Stimulated activated CD4-positive, alpha-beta T cell treated with anti-CD3 and anti-CD28 coated beads, Interleukin-1b, Interleukin-23, amount 100 ng/mL, for 48 hours (primary cell): ENCODE measurements at places on chromosomes 2 and 18.
A peak's percentile ranks its signal among the peaks of the same experiment; 100 is the strongest.

GRCh38 chr2:237942513-237942899 lies 24.3 kb upstream of the UBE2F start:
- DNase-seq: no peak

DNA sequence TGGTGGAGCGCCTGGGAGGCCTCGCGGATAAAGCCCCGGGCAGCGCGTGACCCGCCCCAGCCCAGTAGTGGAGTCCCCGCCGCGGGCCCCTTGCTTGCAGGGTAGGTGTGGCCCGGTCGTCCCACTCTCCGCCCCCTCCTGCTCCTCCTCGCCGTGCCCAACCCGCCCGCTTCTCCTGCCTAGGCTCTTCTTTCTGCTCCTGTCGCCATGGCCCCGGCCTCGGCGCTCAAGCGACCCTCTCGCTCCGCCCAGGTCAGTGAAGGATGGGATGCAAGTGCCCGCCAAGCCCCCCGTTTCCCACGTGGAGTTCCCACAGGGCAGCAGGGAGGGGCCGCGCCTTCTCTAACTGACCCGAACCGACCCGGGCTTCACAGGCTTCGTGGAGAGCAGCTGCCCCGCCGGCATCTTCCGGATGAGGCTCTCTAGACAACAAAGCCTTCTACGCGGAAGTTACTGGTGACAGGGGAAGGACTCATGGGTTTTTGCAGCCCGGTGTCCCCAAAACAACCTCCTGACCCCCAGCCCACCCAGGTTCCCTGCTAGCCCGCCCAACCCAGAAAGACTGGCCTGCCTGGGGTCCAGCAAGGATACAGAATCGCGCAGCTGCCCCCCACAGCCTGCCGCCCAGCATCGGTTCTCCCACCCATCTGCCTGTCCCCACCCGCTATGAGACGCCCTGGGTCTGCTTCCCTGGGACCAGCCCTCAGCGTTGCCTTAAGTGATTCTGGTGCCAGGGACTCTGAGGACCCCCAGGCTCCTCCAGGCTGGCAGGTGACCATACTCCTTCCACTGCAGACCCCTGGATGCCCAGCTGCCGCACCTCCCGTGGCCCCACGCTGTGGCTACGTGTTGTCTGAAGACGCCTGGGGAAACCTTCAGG lies 32.8 kb downstream of the TTC32 start:
- DNase-seq: peak; percentile 49

GRCh38 chr2:198411936-198412335 lies 607.5 kb downstream of the PLCL1 start:
- no peak for DNase-seq

DNA sequence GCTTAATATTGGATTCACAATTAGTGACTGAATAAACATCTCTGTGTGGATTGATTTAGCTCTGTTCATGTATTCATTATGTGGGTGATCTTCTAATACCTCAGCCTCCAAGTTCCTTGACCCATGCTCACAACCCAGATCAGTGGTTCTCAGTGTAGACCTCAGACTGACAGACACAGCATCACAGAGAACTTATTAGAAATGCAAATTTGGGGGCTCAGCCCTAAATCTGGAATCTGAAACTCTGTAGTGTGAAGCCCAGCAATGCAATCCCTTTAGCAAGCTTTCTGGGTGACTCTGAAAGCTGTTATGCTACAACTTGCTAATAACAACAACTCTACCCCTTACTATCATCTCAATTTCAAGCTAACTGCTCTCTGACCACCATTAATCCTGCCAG lies 273.1 kb upstream of the FANCL start:
- DNase-seq: no peak

DNA sequence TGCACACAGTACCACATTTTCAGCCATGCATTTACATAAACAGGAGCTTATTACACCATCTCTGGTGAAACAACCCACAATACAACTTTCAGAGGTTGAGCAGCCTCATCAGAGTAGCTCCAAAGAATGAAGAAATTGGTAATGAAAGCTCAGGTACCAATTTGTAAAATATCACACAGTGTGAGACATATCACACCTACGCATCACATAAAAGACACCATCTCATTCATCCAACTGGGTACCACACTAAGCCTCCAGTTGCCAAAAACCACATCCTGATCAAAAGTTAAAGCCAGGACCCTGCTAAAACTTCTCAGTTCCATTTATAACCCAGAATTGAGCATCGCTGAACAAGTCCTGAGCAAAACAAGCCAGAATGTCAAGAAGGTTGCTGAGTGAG lies 4.6 kb downstream of the TMEM163 start:
- DNase-seq: no peak

DNA sequence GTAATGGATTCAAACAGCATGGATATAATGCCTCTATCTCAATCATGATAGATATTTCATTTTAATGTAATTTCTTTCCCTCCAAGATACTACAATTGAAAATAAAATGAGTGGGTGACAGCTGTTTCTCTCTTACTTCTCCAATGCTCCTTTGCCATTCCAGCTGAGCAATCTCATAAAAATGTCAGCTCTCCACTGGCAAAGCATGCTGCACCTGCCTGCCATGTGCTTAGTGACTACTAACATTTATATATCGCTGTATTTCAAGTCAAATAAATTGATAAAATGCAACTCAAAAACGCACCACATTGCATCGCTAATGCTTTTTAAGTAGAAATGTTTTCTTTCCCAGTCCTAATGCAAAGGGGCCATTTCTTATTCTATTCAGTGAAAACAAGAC lies 1093.9 kb downstream of the CBLN2 start:
- DNase-seq: no peak

DNA sequence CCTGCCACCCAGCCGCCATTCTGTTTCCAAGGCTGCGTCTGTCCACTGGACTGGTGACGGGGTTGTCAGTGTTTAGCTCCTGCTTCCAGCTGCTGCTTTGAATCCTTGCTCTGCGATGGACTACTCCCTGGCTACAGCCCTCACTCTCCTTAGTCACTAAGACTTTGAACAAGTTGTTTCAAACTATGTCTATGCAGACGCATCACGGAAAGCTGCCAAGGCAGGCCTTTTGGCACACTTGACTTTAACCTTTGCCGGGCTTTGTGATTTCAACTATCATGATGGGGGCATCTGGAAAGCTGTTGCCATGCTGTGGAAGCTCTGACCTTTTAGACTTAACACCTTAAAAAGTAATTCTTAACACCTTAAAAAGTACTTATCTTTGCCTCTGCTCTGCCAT lies 54.4 kb downstream of the PDE11A start:
- no peak for DNase-seq

DNA sequence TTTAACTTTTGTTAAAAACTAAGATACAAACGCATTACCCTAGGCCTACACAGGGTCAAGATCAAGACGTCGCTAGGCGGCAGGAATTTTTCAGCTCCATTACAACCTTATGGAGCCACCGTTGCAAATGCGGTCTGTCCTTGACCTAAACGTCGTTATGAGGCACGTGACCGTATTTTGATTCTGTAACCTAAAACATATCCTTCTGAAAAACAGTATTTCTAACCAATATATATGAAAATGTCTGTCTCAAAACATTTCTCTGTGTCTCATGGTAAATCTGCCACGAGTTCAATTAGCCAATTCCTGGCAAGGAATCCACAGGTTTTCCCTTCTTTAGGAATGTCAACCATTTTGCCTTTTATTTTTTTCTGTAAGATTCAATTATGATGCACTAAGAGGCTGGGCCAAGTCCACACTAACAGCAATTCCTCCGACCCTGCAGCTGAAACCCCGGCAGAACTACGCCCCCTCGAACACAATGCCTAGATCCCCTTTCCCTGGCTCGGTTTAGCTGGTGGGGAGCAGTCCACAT lies 1.7 kb downstream of the RTN4 start:
- DNase-seq: no peak

DNA sequence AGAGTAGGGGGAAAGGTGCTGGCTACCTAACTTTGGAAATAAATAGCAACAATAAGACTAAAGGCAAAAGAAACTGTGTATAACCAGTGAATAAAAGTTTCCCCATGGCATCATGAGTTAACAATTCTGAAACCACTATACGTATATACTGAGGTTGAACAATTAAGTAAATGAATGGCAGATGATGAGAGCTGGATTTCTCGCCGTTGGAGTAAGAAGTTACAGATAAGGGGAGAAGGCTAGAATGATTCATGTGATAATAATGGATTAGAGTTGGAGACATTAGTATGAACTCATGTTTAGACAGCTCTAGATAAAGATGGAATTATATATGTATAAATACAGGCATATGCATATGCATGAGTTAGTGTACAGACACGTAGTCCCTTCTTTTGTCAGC lies 152.7 kb downstream of the UBR3 start:
- DNase-seq: no peak

- no peak for DNase-seq
These were observed 160.7 kb downstream of the SH3RF3 start for GRCh38 chr2:109289504-109290222.

GRCh38 chr2:189574793-189575475 lies 5.7 kb downstream of the SLC40A1 start:
- no peak for DNase-seq

DNA sequence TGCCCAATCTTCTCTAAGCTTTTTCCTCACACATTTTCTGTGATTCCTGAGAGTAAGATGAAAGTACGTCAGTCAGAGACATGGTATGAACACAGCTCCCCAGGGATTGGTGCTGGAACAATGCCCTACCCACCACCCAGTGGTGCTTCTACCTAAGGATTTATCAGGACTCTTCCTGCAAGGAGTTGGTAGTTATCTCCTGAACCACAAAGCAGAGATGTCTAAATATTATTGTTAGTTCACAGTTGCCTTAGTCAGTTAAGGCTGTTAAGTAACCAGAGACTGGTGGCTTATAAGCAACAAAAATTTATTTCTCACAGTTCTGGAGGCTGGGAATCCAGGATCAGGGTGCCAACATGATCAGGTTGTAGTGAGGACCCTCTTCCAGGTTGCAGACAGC lies 60.3 kb upstream of the CCDC85A start:
- no peak for DNase-seq

- DNase-seq: peak; percentile 9
These were observed 76.5 kb downstream of the STRN start for GRCh38 chr2:36889795-36890194.
